AG08396 (cell line): ENCODE measurements at places on chromosomes 16 and 17.

- DNase-seq: no peak
Observed at GRCh38 chr17:41717408-41718286, 5.5 kb downstream of the GAST start.

DNA sequence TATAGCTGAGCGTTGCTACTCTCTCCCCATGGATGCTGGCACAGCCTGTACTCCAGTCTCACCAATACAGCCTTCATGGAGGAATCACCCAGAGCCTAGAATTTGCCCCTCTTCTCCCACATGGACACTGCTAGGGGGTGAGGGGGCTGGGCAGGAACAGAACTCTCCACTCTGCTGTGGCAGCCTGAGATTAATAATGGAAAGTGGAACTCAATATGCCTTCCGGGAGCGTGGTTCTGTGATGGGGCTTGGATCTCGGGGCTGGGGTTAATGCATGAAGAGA is 1.2 kb downstream of the SLC9A5 start:
- no peak for DNase-seq

DNA sequence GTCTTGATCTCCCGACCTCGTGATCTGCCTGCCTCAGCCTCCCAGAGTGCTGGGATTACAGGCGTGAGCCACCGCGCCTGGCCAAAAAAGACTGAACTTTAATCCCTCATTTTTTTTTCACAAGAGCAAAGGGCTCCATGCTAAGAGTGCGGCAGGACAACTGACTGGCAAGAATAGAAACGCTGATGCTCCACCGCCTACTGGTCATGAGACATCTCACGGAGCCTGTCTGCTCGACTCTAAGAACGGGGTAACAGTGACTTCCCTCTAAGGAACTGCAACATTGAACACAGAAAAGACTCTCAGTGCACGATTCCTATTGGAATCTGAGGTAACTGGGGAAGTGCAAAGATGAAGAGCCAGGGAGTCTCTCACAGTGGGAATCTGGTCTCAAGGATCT is 23.9 kb downstream of the HIGD1B start:
- DNase-seq: no peak

DNA sequence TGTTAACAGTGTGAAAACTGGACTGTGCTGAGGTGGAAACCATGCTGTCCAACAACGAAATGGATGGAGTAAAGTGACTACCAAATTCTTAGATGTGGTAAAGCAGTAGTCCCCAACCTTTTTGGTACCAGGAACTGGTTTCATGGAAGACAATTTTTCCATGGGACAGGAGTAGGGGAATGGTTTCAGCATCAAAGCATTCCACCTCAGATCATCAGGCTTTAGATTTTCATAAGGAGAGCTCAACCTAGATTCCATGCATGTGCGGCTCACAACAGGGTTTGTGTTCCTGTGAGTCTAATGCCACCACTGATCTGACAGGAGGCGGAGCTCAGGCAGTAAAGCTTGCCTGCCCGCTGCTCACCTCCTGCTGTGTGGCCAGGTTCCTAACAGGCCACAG is 11.5 kb downstream of the SLX4 start:
- DNase-seq: no peak

DNA sequence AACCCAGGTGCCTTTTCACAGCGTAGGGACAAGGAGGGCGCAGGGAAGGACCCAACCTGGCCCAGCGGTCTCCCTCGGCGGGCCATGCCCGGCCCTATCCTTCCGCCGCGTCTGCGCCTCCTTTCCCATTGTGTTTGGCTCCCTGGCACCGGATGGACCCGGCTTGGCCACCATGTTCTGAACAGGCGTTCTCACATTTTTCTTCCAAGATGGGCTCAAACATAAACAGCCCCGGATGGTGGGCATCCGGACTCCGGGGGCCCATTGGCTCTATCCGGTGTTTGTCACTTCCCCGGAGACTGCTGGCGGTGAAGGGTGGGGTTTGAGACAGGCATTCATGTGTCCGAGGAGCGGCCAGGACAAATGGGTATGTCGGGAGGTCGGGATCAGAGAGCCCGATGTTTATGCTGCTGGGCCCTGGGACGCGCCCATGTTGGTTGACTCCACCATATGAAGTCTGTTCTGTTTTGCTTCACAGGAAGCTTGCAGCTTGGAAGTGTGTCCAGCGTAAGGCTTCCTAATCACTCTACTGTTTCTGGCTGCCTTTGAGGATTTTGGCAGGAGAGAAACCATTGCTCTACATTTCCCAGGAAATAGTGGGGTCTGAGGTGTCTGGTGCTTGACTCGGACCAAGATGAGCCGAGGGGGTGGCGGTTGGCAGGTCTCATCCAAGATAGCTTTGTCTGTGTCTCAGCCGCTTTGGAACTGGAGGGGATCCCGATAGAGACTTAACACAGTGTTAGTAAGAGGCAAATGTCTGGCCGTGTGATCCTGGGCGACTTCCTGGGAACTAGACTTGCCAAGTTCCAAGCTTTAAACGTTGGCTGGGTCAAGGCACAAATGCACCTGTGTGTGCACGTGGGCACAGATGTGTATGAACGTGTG is 188.3 kb downstream of the IRF8 start:
- no peak for DNase-seq

- no peak for DNase-seq
Observed at GRCh38 chr17:80396157-80397033, 18.6 kb upstream of the ENDOV start.

- peak; percentile 16 for DNase-seq
Observed at GRCh38 chr16:74034862-74035261, 261.8 kb upstream of the PSMD7 start.

DNA sequence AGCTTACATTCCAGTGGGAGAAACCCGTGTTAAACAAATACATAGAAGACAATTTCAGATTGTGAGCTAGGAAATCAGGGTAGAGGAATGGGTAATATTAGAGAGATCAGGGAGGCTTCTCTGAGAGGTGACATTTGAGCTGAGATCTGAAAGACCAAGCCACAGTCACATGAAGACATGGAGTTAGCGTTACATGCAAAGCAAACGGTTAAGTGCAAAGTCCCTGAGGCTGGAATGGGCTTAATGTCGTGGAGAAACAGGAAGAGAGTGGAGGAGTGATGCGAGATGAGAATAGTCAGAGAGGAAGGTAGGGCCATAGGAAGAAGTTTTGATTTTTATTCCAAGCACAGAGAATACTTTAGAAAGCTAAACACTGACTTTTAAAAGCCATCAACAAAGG is 246.1 kb downstream of the IRX3 start:
- DNase-seq: no peak

- peak; percentile 35 for DNase-seq
Observed at GRCh38 chr17:63571632-63572310, 21.5 kb downstream of the DCAF7 start.

DNA sequence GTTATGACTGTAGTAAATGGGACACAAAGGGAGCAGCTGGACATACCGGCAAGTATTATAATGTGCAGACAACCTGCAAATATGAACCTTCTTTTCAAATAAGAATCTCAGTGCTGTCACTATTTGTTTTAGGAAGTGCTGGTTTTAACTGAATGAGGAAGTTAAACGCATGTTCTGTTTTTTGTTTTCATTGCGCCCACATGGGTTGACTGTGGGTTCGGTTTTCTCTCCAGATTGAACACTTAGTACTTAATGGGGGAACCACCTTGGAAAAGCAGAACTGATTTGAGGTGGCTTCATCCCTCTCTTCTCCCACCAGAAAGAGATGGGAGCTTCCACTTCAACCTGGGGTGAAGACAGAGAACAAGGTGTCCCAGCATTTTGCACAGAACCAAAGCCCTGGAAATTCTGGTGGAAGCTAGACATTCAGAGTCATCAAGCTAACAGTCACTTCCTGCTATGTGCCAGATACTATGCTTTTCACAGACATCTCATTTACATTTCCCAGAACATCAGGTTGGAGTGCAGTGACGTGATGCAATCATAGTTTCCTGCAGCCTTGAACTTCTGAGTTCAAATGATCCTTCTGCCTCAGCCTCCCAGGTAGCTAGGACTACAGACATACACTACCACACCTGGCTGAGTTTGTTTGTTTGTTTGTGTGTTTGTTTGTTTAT is 149.8 kb downstream of the CDH13 start:
- DNase-seq: no peak

DNA sequence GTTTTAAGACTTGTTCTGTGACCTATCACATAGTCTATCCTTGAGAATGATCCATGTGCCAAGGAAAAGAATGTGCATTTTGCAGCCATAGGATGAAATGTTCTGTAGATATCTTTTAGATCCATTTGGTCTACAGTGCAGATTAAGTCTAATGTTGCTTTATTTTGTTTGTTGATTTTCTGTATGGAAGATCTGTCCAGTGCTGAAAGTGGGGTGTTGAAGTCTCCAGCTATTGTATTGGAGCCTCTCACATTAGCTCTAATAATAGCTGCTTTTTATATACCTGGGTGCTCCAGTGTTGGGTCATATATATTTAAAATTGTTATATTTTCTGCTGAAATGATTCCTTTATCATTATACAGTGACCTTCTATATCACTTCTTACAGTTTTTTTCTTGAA is 155.6 kb upstream of the MON1B start:
- no peak for DNase-seq

GRCh38 chr17:67525239-67526135 is 148.4 kb downstream of the PITPNC1 start:
- no peak for DNase-seq

- DNase-seq: no peak
Observed at GRCh38 chr16:83171396-83171795, 544.6 kb downstream of the CDH13 start.

DNA sequence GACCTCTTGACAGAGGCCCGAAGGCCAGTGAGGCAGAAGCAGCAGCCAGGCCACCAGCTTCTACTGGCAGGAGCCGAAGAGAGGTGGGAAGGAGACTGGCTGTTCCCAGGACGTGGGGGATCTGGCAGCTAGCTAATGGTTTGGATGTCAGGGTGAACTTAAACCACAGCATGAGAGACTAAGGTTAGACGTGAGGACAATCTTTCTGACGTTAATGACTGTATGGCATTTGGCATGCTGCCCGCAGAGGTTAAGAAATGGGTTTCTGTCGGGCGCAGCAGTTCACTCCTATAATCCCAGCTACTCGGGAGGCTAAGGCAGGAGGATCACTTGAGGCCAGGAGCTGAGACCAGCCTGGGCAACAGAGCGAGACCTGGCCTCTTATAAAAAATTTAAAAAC is 6.3 kb upstream of the KRT13 start:
- no peak for DNase-seq

- no peak for DNase-seq
Observed at GRCh38 chr16:75287708-75288107, 36.3 kb upstream of the BCAR1 start.

DNA sequence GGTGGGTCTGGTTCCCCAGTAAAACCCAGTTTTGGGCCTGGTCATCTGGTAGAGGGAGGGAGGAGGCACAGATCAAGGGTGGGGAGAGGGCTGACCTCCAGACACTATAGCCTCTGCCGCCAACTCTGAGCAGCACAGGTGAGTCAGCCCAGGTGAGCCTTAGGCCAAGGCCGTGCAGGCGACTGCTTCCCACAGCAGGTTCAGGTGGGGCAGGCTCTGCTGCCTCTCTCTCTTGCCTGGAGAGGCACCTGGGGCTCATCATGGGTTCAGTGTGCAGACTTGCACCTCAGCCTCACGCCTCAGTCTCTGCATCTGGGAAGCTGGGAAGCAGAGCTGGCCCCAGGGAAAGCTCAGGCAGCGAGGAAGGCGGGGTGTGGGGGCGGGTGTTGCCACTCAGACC is 37.8 kb upstream of the IL34 start:
- DNase-seq: no peak

DNA sequence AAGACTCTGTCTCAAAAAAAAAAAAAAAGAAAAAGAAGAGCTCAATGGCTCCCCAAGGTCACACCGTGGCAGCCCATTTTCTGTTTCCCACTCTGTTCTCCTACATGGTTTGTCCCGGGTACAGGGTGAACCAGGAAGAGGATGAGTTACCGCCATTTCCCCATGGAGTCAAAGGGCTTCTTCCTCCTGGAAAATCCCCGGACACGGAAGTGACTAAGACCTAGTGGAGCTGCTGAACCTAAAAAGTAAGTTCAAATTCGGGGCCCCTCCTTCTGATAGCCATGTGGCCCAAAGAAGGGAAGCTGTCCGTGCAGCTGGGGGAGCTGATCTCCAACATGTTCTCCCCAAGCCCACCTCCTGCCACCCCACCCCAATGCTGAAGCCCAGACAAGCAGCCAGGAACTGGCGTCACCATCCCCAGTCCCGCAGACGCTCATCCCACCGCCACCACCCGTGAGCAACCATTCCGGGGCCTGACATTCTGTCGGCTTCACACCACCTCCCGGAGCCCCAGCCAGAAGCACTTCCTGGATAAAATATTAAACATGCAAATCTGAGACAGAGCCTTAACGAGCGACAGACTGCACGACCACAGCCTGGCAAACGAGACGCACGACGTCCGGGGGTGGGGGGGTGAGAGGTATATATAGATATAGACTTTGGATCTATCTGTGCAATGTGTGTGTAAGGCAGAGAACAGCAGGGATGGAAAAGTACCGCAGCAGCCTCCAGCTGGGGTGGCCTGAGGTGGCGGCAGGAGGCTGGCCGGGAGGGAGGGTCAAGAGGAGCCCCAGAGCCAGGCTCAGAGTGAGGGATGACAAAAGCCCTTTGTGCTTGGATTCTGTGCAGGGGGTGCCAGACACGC is 17.6 kb downstream of the EPOP start:
- DNase-seq: no peak

- DNase-seq: no peak
Observed at GRCh38 chr16:28167730-28168129, 44.0 kb downstream of the XPO6 start.

GRCh38 chr16:56848955-56849689 is 15.9 kb upstream of the SLC12A3 start:
- DNase-seq: peak; percentile 55

DNA sequence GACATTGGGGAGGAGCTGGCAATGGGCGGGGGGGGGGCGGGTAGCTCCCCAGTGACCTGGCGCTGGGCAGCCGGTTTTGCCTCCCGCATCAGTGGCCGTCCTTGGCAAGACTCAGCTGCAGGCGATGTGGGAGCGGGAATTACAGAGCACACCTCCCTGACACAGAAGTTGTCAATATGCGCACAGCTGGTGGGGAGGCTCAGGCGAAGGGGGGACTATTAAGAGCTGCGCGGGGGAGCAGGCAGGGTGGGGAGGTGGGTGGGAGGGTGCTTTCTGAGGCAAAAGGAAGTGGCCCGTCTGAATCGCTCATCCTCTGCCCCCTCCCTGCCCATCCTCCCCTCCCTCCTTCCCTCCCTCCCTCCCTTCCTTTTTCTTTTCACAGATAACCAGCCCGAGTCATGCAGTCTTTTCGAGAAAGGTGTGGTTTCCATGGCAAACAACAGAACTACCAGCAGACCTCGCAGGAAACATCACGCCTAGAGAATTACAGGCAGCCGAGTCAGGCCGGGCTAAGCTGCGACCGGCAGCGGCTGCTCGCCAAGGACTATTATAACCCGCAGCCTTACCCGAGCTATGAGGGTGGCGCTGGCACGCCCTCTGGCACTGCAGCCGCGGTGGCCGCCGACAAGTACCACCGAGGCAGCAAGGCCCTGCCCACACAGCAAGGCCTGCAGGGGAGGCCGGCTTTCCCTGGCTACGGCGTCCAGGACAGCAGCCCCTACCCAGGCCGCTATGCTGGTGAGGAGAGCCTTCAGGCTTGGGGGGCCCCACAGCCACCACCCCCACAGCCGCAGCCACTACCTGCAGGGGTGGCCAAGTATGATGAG is 44.0 kb downstream of the SREBF1 start:
- peak; percentile 70 for DNase-seq

GRCh38 chr16:57479976-57480753 is 6.1 kb downstream of the DOK4 start:
- DNase-seq: peak; percentile 83

- peak; percentile 71 for DNase-seq
Observed at GRCh38 chr16:23668225-23668624, 10.5 kb upstream of the PLK1 start.

- no peak for DNase-seq
Observed at GRCh38 chr16:64370112-64370511, 751.8 kb downstream of the CDH11 start.
